ENCODE measurements at places on chromosomes 7 and 10.

GRCh38 chr10:77713521-77714280 lies 76.1 kb upstream of the KCNMA1 start:
- DNase-seq = no peak

GRCh38 chr10:106819490-106819889 lies 345.0 kb downstream of the SORCS1 start:
- DNase-seq = no peak

- no peak for DNase-seq
These were observed 254.6 kb downstream of the TNS3 start for GRCh38 chr7:47327346-47327697.

GRCh38 chr7:45610019-45610418 lies 35.9 kb downstream of the ADCY1 start:
- DNase-seq = no peak

DNA sequence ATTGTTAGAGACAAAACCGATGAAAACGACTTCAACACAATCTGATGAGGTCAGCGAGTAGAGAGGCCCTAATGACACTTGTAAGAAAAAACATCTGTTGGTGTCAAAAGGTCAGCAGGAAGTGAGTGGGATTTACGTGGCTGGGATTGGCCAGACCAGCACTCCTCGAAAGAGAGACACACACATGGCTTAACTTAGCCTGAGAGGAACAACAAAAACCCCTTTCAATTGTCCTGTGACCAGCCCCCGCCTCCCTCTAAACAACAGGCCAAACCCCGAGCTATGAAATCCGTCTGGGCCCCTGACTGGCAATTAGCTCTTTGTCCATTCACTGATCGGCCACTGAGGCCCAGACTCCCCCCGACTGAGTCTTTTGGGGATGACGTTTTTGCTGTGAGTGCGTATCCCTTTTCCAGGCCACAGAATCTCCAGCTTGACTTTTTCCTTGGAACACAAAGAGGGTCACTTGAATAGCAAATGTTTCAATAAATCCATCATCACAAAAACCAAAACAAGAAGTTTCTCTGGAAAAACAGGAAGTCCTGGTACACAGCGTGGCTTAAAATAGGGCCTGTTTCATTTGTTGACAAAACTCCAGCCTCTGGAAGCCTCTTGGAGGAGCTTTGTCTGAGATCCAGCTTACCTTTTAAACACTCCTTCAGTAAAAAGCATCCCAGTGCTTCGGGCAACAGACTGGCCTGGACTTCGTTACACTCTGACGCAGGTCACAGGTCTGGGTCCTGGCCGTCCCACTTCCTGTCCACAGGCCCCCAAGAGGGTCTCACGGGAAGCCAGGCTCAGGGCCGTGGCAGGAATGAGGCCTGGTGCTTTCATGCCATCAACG lies 103.0 kb downstream of the CTBP2 start:
- DNase-seq = peak; percentile 63

DNA sequence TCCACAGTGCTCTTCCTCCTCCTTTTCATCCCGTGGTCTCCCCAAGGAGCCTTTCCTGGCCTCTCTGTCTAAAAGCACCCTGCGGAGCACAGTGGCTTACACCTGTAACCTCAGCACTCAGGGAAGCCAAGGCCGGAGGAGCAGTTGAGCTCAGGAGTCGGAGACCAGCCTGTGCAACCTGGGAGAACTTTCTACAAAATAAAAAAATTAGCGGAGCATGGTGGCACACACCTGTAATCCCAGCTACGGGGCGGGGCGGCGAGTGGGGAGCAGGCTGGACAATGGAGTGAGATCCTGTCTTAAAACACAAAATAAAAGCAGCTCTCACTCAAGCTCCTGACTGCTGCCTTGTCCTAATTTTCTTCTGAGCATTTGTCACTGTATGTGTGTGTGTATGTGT lies 1.4 kb upstream of the COBL start:
- DNase-seq = no peak

- no peak for DNase-seq
These were observed 26.0 kb upstream of the VAX1 start for GRCh38 chr10:117163954-117164548.

- DNase-seq = peak; percentile 43
These were observed 17.8 kb downstream of the SCD start for GRCh38 chr10:100364735-100365391.

DNA sequence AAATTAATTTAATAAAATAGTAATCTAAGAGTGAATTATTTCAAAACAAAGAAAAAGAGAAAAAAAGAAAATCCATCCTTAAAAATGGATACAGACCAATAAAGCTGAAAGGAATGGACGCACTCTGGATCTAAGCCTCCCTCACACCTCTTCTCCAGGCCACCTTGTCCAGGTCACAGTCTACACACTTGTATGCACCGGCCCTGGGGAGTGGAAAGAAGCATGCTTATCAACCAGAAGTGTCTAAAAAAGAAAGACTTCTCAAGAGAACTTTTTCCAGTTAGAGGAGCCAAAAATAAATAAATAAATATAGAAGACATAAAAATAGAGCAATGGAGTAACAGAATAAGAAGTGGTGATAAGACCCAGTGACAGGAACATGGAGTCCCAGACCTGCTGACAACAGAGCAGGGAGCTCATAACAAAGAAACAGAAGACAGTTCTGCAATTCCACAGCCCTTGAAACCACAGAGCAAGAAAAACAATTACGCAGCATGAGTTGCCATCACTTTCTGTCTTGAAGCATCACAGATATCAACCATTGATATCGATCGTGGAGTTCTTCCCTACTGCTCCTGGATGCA lies 311.7 kb upstream of the NFE2L3 start:
- DNase-seq = no peak

DNA sequence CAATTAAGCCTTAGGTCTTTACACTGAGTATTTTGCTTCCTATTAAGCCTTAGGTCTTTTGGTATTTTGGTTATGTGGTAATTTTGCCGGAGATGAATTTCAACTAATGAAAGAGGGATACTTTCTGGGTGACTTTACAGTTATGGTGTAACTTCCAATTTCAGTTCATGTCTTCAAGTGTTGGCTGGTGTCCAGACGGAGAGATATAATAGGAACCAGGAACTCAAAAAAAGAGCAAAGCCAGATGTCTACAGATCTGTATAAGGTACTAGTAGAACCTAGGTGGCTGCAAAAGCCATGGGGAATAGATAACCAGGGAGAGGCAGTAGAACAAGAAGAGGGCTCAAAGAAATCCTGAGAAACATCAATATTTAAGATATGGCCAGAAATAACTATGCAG lies 12.3 kb downstream of the ERCC6 start:
- DNase-seq = peak; percentile 50

GRCh38 chr10:102648889-102649796 lies 4.9 kb downstream of the TRIM8 start:
- no peak for DNase-seq

DNA sequence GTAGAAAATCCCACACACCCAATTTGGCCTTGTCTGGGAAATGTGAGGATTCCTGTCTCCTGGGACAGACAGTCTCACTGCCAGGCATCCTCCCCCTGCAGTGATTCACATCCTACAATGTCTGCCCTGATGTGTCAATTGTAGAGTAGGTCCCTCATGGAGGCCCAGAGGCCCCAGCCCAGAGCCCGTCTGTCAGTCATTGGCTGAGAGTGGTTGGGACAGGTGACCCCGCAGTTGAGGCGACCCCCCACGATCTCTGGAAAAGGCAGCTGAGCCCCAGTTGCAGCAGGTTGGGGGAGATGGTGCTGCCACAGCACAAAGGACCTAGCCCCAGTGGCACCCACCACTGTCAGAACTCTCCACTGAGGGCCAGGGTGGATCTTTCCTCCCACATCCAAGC lies 84.3 kb upstream of the INSIG1 start:
- peak; percentile 24 for DNase-seq

Data from CD14-positive monocyte (primary cell).